ENCODE measurements at places on chromosomes 5 and 9. TPM values are rescaled to one million over a fixed set of nuclear protein-coding genes. Genes with fewer than 3 reads are reported as not detected.

DNA sequence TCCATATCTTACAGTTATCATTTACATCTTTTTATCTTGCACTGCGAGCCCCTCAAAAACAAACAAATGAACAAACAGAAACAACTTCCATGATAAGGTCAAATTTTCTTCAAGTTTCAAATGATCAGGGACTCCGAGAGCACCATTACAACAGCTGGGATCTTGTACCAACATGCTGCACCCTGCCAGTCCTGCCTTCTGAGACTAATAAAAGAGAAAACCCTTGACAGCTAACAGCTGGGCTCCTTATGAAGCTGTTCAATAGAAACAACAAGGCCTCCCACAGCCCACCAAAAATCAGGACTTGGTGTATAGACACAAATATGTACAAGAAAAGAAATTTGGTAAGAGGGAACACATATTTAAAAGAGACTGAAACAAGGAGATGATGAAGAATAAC lies 985.3 kb upstream of the DMAC1 start:
- no peaks in the 10 kb centered on the region for H3K4me1 ChIP-seq
- no peaks in the 10 kb centered on the region for H3K27me3 ChIP-seq
- H3K36me3 ChIP-seq = no peaks in the 10 kb centered on the region

GRCh38 chr5:100600298-100600994 lies 65.3 kb downstream of the FAM174A start:
- no peak overlapping the region for H3K27ac ChIP-seq
- no peaks in the 10 kb centered on the region for H3K36me3 ChIP-seq
- H3K4me3 ChIP-seq = no peak overlapping the region
- DNase-seq = no peak

DNA sequence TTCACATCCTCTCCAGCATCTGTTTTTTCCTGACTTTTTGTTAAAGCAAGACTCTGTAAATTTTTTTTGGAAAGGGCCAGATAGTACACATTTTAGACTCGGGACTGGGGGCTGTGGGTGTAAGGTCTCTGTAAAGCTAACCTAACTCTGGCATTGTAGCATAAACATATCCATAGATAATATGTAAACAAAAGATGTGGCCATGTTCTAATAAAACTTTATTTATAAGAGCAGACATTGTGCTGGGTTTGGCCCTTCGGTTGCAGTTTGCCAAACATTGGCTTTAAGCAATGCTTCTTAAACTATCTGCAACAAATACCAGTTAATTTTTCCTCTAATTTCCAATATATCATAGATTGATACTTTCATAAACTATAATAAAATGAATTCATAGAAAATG lies 605.2 kb downstream of the EBF1 start:
- H3K4me3 ChIP-seq = no peak overlapping the region
- H3K27ac ChIP-seq = no peak overlapping the region
- no peak for DNase-seq
- no peaks in the 10 kb centered on the region for H3K27me3 ChIP-seq
- H3K36me3 ChIP-seq = no peaks in the 10 kb centered on the region

SMU1 gene
- 31.1 TPM for total RNA-seq

All from osteoblast (primary cell).